ENCODE measurements at places on chromosomes 2 and 18.
A peak's percentile ranks its signal among the peaks of the same experiment; 100 is the strongest.

- no peak for DNase-seq
Observed at GRCh38 chr2:78431241-78431640, 594.3 kb upstream of the REG3G start.

- DNase-seq = no peak
Observed at GRCh38 chr18:25229920-25230319, 122.0 kb downstream of the ZNF521 start.

DNA sequence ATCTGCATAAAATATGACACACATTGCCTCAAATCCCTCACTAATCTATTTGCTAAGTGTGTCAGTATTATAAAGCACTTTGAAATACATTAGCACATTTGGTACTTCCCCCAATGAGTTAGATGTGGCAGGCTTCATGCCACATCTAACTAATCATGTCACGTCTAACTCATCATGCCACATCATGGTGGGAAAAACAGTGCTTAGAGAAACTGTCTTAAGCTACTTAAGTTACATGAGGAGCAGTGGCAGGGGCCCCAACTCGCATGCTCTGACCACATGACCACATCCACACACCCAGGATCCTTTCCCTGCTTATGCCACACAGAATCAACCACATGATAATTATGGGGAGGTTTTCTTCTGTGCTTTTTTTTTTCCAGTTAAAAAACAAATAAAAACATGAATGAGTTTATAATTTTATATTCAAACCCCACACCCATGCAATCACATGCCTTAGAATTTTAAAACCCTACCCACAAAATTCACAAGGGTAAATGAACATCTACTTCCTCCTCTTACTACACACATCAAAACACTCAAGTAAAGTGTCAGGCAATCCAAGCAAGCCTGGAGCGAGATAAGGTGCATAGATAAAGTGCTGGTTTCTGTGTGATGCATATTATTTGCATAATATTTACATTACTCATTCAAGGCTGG lies 1.6 kb downstream of the ABCA12 start:
- DNase-seq = no peak

DNA sequence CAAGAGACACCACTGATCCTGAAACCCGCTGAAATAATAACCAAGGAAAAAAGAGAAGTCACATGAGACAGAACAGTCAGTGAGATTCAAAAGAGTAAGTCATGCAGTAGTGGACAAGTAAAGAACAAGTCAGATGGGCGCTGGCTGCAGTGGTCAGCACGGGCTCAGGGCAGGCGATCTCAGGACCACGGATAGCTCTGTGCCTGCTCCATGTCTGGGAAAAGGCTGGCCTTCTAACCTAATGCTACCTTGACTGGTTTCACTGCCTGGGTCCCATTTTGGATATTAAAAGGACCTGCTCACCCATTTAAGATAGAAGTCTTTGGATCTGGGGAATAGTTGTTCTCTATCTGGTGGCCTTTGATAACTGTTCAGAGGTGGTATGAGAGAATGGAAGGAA lies 61.7 kb upstream of the LCLAT1 start:
- no peak for DNase-seq

DNA sequence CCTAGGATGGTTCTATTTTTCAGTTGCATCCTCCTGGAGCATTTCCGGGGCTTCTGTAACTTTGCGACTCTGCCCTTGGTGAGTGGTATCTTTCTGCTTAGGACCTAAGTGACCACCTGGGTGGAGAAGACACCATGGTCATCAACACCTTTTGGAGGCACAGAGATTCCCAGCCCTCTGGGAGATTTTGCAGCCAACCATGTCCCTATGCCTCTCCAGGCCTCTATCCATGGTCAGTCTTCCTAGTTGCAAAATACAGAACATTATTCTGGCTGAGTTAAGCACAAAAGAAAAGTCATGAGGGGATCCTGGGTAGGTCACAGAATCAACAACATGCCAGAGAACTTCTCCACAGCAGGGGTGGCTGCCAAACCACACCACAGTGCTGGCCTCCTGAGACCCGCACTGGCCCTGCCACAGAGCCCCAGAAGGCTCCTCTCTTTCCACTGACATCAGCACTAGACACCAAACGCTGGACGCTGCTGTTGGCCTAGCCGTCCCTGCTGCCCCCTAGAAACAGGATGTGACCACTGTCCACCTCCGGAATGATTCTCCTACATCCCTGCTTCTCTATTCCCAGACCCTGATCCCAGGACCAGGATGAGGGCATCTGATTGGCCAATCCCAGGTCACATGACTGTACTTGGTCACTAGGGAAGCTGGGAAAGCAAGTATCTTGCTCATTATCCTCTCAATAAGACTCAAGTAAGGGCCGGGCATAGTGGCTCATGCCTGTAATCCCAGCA lies 47.7 kb downstream of the SMAD7 start:
- DNase-seq = no peak

DNA sequence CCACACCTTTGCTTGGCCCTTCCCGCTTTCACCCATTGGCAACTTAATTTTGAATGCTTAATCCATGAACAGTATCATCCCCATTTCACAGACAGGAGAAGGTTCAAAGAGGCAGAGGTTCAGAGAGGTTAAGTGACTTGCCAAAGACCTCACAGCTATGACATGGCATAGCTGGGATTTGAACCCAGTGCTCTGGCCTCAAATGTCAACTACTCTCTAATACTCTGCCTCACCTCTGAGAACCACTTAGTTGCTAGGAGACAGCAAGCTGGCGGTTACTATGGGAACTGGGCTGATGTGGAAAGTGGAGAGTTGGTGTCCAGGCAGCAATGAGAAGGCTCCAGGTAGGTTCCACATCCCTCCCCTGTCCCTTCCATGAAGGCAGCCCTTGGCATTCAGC lies 15.8 kb upstream of the PRSS56 start:
- DNase-seq = no peak

GRCh38 chr2:192162392-192163042 lies 32.2 kb downstream of the TMEFF2 start:
- peak; percentile 11 for DNase-seq

DNA sequence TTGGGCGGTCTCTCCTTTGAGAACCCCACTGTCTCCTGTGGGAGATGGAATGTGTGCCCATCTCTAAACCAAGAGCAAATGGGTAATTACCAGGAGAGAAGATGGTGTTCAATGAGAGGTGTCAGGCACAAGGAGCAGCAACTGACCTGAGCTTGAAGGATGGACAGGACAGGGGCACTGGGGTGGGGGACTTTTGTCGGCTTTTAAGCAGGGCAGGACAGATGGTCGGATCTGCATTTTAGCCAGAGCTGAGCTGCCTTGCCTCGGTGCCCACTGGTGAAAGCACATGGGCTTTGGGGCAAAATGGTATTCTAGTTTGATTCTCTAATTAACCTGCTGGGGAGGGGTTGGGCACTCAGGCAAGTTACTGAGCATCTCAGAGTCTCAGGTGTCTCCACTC lies 98.0 kb downstream of the INHBB start:
- no peak for DNase-seq

DNA sequence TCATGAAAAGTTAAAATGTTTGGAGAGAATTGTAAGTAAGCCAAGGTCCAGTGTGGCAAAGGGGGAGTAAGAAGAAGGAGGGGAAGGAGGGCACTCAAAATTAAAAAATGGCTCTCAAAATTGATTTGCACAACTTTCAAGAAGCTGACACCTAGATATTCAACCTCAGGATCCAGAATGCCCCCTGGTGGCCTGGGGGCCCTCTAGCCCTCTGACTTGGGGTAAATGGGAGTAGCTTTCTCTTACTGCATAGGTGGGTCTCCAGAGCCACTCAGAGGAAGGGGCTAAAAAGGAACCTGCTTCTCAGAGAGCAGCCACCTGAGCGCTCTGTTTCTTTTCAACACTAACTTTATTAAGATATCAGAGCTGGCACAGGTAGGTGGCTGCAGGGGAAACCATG lies 968.5 kb downstream of the BCL11A start:
- no peak for DNase-seq

- no peak for DNase-seq
Observed at GRCh38 chr18:48757906-48758305, 192.9 kb downstream of the SMAD7 start.

DNA sequence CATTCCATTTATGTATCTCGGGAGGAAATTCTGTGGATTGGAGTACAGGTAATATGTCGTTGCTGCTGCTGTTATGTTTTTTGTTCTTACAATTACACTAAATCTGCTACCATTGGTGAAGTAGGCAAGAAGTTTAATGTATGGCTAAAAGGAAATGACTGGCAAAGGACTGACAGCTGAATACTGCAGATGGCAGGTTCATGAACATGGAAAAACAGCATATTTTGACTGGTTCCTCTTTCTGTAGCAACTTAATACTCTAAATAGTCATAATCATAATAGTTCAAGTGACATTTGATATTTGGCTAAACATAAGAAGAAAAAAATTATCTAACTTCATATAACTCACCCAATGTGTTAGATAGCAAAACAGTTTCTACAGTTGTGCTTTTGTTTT lies 84.5 kb upstream of the PGAP1 start:
- no peak for DNase-seq

GRCh38 chr18:59029663-59030429 lies 109.8 kb upstream of the SEC11C start:
- DNase-seq = no peak

- DNase-seq = no peak
Observed at GRCh38 chr2:188512456-188512855, 220.8 kb downstream of the GULP1 start.

DNA sequence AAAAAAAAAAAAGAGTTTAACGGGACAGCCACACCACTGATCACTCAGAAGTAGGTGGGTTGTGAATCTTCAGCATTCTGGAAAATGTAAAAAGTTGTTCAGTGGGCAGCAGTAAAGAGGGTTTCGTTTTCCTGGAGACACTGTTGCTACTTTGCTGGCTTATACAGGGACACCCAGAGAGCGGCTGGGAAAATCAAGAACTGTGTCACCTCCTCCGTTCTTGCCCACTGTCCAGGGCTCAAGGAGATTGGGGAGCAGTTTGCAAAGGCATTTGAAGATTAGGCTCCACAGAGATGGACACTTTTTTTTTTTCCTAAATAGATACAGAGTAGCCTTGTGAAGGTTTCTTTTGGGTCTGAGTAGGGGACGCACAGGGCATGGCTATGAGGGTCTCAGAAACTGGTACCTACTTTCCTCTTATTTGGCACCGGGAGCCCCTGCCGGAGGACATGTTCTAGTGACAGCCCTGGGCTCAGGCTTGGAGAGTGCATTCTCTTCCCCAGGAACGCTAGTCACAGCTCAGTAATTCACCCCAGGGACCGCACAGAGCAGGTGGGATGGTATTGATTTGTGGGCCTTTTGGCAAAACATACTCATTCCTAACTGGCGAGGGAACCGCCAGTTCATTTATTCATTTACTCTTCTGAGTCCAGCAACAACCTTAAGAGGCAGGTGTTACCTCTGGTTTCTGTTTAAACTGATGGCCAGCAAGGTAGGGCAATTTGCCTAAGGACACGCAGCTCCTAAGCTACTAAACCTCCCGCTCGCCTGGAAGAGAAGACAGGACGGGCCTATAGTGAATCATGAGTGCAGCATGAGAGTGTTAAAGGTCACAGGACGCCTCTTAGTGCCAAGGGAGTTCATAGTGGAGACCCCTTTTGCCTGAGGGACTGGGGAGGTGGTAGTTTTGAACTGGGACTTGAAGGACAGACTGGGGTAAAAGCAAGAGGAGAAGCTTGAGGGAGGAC lies 53.1 kb downstream of the HPCAL1 start:
- no peak for DNase-seq

DNA sequence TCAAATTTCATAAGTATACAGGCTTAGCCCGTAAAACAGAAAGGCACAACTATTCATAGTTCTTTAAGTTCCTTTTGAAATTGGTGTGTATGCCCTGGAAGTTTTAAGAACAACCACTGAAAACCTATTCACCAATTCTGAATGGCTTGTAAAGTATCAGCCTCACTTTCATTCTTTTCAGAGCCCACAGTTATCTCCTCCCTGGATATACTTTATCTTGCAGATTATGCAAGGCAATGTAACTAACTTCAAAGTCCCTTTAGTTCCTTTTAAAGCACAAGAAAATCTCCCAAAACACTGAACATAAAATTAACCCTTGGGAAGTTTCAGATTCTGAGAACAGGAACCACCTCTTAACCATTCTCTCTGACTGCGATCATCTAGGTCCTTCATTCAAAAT lies 1.1 kb downstream of the STRN start:
- no peak for DNase-seq

GRCh38 chr2:149767516-149767974 lies 180.0 kb upstream of the MMADHC start:
- DNase-seq = no peak

DNA sequence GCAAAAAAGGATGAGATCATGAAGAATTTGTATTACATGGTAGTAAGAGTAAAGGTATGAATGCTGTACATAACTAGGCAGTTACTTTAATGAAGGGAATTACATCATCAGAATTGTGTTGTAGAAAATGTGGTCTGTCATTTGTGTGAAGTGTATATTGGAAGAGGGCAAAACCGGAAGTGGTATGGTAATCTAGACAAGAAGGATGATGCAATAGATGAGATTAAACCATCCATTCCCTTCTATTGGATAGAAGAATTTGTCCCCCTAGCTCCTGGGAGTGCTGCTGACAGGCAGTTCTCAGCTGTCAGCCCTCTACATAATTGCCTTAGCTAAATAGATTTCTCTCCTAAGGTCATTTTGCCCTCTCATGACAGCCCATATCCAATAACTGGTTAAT lies 55.9 kb upstream of the BARD1 start:
- no peak for DNase-seq

- peak; percentile 60 for DNase-seq
Observed at GRCh38 chr2:119702918-119703401, 24.0 kb downstream of the TMEM177 start.

DNA sequence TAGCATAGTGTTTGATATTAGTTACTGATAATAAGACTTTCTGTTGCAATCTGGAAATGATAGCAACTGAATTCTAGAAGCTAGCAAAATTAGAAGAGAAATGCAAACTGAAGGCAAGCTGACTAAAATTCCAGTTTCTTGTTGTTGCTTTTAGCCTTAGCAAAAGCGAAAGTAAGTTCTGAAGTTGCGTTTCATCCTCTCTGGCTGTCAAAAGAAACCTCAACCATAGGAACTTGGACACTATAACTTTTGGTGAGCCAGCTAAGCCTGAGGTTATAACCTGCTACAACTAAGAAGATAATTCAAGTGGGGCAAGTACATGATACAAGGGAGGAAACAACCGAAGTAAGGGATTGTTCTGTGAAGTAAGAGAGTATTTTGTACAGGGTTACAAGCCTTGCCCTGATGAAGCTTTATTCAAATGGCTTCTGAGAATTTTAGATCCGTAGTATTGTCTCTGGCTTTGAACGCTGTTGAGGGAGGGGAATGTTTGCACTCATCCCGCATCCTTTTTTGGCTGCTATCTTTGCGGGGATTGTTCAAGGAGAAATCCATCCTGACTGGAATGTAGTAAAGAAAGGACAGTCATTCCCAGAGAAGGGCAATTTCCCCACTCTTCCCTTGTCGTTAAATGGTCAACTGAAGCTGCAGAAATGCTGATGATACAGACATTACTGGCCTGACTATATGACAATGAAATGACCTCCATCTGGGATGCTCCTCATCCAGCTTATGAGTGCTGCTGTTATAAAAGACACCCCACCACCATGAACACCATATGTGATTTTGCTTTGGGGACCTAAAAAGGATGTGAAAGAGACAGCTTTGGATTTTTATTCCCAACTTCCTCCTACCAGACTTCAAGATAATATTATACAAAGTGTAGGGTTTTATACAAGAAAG lies 7.0 kb upstream of the TMX3 start:
- no peak for DNase-seq
